ENCODE measurements at places on chromosomes 3 and 15. TPM values are rescaled to one million over a fixed set of nuclear protein-coding genes. Genes with fewer than 3 reads are reported as not detected.

Gene GOLGA8T
- total RNA-seq = 1.2 TPM

Gene CCR9
- not detected for total RNA-seq

Gene CX3CR1
- total RNA-seq = 0.27 TPM

Gene B3GALNT1
- 29.2 TPM for total RNA-seq

Gene IL17RD
- total RNA-seq = 0.59 TPM

Gene SERPINI2
- total RNA-seq = not detected

Gene ITIH1
- total RNA-seq = not detected

Gene SIDT1
- total RNA-seq = 2.7 TPM

DNA sequence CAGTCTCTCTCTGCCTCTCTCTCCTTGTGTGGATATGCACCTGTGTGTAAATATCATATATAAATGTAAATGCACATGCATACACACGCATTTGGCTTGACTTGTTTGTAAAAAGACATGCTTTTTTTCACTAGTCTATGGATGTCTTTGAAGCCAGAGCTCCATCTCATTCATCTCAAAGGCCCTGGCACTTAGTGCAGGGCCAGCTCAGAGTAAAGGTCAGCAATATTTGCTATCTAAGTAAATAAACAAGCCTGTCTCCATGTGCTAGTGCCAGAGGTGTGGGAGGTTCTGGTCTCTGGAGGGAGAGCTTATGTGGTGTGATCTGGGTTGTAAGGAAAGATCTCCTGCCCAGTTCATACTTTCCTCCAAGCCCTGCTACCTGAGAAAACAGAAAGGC lies 5.6 kb downstream of the CLSTN2 start:
- DNase-seq = no peak
- H3K27me3 ChIP-seq = peaks cover 5% of the 10 kb centered on the region
- H3K4me1 ChIP-seq = peaks cover 13% of the 10 kb centered on the region
- no peaks in the 10 kb centered on the region for H3K36me3 ChIP-seq
- H3K27ac ChIP-seq = no peak overlapping the region

GRCh38 chr3:63950698-63951097 lies 38.5 kb upstream of the SCAANT1 start:
- no peaks in the 10 kb centered on the region for H3K36me3 ChIP-seq
- H3K27me3 ChIP-seq = no peaks in the 10 kb centered on the region
- no peak overlapping the region for H3K27ac ChIP-seq

- H3K27ac ChIP-seq = no peak overlapping the region
- H3K4me3 ChIP-seq = no peak overlapping the region
- H3K36me3 ChIP-seq = no peaks in the 10 kb centered on the region
Measured at GRCh38 chr15:23589012-23589411, 23.5 kb downstream of the MKRN3 start.

DNA sequence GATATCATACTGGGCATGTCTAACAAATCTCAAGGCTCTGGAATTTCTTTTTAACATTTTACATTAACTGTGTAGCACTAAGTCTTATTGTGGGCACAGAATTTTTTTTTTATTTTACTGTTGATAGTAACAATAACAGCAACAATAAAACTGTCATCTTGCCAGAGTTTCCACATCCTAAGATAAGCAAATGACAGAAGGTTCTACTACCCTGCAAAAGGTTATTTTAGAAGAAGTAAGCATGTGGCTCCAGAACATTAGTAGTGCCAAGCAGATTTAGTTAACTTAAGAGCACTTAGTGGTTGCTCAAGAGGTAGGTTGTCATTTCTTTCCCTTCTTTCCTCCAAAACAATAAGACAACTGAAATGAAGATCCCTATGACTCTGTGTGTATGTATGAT lies 743.0 kb upstream of the CBLB start:
- no peaks in the 10 kb centered on the region for H3K36me3 ChIP-seq
- H3K4me1 ChIP-seq = no peaks in the 10 kb centered on the region
- no peak overlapping the region for H3K4me3 ChIP-seq
- no peak overlapping the region for H3K27ac ChIP-seq
- DNase-seq = no peak
- no peaks in the 10 kb centered on the region for H3K27me3 ChIP-seq

GRCh38 chr3:176352716-176353334 lies 844.5 kb downstream of the TBL1XR1 start:
- H3K4me3 ChIP-seq = no peak overlapping the region
- no peak for DNase-seq
- peaks cover 11% of the 10 kb centered on the region for H3K4me1 ChIP-seq
- peak overlapping the region; percentile 64 for H3K27ac ChIP-seq
- no peaks in the 10 kb centered on the region for H3K27me3 ChIP-seq

GRCh38 chr3:112627419-112627818 lies 13.5 kb downstream of the CCDC80 start:
- no peaks in the 10 kb centered on the region for H3K27me3 ChIP-seq
- peaks cover 47% of the 10 kb centered on the region for H3K4me1 ChIP-seq
- H3K27ac ChIP-seq = peak overlapping the region; percentile 24
- DNase-seq = no peak

All from thyroid gland (tissue), 4 donors.